ENCODE measurements at places on chromosomes 16 and 17.

- DNase-seq: no peak
Measured at GRCh38 chr16:11637320-11637719, 30.9 kb upstream of the SNN start.

DNA sequence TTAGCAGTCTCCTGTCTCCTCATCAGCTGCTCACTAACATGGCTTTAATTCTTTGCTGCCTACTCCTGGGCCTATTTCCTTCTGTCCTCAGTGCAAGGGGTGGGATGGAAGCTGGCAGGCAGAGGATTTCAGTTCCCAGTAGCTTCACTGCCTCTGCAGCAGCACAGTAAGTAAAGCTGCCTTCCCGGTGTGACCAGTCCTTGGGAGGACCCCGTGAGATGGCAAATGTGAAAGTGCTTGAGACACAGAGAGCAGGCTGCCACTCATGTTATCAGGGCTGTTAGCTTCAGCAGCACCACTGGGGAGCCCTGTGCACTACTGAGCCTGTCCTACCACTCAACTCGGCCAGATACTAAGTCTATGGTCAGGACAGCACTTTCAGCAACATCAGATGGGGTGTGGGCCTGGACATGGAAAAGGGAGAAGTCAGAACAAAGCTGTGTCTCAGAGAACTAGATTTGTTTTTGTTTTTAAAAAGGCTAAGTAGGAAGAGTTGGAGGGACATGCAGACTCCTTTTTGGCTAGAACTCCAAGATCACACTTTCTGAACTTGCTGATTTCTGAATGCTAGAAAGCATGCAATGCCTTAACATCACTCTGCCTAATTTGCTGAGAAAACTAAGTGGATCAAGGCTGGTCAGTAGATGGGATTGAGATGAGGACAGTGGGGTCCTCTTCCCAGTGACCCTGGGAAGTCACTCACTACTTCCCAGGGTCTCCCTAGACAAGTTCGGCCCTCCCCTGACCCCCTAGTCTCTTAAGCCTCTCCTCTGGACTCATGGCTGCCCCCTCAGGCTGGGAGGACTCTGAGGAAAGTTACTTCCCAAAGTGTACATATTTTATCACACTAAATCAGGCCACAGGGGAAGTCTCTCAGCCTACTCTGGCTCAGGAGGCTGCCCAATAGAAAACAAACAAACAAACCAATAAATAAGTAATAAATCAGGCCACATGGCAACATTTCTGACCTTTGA is 1.1 kb downstream of the ACSF2 start:
- DNase-seq: peak; percentile 17

DNA sequence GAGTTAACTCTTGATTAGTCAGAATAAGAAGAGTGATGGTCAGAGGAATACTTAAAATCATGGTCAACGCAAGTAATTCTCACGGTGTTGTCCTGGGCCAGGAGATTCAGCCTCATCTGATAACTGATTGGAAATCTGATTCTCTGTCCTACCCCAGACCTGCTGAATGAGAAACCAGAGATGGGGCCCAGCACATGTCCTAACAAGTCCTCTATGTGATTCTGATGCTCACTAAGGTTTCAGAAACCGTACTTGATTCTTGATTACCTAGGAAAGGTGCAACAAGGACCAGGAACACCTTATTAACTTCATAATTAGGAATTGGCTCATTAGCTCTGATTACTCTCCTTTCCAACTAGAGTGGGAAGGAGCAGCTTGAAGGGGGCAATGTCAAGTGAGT is 44.5 kb downstream of the ANKFY1 start:
- no peak for DNase-seq

DNA sequence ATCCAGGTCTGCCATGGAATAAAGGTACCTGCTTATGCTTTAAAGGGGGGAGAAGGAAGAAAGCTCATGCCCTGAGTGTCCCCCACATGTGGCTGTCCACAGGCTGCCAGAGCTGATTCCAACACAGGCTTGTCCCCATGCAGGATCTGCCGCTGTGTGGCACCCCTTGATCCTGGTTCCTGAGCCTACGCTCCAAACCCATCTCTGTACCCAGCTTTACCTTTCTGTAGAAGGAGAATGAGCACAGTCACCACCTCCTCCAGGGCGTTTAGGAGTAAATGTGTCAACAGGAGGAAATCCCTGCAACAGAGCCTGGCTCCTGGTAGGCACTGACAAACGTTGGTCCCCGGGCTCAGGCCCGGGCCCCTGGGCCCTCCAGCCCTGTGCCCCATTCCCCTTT is 175.6 kb downstream of the RBFOX3 start:
- DNase-seq: no peak

DNA sequence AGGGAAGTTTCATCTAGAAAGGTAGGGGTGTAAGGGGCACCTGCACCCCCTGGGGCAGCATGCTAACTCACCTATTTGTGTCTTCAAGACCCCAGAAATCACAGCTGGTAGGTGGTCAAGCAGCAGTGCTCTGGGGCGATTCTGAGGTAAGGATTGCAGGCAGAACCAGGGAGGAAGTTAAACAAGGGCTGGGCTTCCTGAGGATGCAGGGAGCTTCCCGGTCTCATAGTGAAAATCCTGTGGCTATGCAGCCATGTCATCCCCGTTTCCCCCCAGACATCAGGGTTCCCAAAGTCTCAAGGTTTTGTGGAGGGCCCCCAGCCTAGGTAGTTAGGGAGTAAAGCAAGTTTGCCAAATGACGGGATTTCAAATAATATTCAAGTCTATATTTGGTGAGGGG is 78.5 kb downstream of the C16orf78 start:
- DNase-seq: no peak

DNA sequence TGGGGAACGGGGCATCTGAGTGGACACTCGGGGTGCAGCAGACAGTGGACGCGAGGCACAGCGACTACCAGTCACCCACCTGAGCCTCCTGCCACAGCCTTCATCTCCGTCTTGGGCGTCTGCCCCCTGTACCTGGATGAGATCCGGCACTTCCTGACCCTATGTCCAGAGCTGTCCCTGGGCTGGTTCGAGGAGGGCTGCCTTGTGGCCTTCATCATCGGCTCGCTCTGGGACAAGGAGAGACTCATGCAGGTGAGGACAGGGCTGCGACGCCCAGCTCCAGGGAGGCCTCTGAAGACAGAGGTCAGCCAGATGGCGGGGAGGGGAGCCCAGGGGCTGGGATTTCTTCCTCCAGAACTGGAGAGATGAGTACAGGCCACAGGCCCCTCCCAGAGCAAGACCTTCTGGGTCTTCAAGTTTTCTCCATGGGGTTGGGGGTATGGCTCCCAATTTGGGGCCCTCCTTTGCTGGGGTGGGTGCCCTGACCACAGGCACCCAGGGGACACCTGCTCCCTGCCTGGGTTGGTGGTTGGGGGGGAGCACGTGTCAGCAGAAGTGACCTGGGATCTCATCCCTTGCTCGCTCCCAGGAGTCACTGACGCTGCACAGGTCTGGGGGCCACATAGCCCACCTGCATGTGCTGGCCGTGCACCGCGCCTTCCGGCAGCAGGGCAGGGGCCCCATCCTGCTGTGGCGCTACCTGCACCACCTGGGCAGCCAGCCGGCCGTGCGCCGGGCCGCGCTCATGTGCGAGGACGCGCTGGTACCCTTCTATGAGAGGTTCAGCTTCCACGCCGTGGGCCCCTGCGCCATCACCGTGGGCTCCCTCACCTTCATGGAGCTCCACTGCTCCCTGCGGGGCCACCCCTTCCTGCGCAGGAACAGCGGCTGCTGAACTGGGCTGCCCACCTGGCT is 1.9 kb downstream of the AANAT start:
- no peak for DNase-seq

DNA sequence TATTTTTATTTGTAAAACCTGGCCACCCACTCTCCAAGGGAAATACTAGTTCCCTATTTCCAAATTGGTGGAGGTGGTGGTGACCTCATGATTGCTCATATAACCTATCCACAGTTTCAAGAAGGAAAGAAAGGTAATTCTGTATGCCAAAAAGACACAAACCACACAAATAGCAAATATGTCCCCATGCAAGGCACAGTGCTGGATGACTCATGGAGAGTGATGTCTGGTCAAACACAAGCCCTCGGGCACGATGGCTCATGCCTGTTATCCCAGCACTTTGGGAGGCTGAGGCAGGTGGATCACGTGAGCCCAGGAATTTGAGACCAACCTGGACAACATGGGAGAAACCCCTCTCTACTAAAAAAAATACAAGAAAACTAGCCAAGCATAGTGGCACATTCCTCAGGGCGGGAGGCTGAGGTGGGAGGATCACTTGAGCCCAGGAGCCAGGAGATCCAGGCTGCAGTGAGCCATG is 64.2 kb downstream of the GNA13 start:
- DNase-seq: no peak

- no peak for DNase-seq
Measured at GRCh38 chr16:57873218-57873617, 70.9 kb upstream of the KIFC3 start.

GRCh38 chr17:42640121-42640520 is 19.0 kb upstream of the TUBG2 start:
- no peak for DNase-seq

GRCh38 chr16:383326-384051 is 1.7 kb upstream of the PGAP6 start:
- DNase-seq: peak; percentile 44

DNA sequence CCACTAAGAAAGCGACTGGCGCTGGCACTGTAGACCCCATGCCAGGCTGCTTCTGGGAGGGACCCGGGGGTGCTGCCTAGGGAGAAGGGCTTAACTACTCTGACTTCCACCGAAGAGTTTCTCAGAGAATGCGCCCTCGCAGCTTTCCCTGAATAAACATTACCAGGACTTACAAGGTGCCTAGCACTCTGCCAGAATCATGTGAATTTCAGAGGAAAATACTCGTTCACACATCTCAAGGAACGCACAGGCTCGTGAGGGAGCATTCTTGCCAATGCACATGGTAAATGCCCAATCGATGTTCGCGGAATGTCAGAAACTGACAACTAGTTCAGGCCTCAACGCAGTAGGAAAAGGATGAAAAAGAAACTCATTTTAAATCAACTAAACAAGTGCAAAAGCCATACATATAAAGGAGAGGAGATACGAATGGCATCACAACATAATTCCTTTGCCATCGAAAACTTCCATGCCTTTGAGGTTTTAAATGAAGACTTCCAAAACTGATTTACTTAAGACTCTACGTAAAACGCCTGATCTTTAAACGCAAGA is 999 bp downstream of the CMC2 start:
- DNase-seq: no peak

GRCh38 chr16:89422905-89423630 is 67.3 kb downstream of the ANKRD11 start:
- DNase-seq: peak; percentile 32

DNA sequence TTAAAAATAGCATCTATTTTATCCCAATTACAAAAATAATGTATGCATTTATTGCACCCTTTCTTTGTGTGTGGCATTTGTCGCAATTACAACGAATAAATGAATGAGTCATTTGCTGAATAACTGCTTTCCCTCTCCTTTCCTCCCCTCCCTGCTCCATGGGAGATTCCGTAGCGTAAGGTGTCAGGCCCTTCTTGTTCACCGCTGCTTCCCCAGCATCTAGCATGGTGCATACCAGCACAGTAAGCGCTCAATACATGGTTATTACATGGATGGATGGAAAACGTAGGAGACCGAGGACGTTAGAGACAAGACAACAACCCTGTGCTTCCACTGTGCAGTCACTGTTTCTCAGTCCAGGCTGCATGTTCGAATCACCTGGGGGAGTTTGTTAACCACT is 336.0 kb upstream of the EEF2KMT start:
- no peak for DNase-seq

- no peak for DNase-seq
Measured at GRCh38 chr17:79152636-79153035, 78.0 kb downstream of the ENGASE start.

DNA sequence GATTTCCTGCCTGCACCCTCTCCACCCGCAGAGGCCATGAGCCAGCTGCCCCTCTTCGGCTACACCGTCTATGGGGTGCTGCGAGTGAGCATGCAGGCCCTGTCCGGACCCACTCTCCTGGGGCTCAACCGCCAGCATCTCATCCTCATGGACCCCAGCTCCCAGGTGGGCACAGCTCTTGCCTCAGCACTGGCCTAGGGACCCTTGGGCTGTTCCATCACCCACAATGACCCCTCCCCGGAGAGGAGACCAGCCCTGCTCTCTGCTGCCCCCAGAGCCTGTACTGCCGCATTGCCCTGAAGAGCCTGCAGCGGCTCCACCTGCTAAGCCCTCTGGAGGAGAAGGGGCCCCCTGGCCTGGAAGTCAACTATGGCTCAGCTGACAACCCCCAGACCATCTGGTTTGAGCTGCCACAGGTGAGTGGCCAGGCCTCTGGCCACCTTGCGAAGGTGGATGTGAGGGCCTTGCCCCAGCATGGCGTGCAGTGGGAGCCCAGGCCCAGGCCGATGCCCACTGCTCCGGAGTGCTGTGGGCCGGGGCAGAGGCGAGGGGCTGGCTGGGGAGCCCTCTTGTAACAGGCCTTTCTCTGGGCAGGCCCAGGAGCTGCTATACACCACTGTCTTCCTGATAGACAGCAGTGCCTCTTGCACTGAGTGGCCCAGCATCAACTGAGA is 7.3 kb upstream of the SMIM5 start:
- DNase-seq: peak; percentile 29

DNA sequence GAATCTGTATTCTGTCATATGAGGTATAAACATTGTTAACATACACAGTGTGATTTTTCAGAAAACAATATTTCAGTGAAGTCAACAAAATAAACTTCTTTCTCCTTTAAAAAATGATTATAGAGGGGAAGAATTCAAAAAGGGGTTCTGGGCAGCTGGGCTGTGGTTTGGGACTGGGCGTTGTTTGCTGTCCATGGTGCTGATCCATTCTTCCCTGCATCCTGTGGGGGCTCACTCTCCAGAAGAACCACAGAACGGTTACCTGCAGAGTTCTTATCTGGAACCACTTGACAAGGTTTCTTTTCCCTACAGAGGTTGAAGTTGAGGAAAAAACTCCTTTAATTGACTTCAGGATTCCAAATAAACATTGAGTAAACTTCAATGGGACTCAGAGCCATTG is 1091.0 kb downstream of the CDH8 start:
- no peak for DNase-seq

DNA sequence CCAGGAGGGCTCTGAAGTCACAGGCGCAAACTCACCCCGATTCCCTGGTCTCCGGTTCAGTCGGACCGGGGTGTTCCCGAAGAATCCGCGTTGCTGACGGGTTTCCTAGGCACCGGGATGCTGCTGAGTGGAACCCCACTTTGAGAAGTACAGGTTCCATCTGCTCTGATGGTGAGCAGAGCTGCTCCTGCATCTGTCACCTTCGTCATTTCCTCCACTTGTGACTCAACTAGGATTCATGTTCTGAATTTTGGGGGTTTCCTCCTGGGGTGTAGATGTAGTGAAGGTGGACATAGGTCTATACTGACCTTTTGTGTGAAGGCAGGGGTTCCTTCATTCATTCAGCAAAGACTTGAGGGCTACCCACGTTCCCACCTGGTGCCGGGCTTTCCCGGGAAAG is 25.0 kb downstream of the LGALS3BP start:
- no peak for DNase-seq

- peak; percentile 89 for DNase-seq
Measured at GRCh38 chr17:40100669-40101366, 429 bp upstream of the NR1D1 start.

- no peak for DNase-seq
Measured at GRCh38 chr17:33142705-33143299, 150.3 kb downstream of the ASIC2 start.

- DNase-seq: no peak
Measured at GRCh38 chr17:75589919-75590303, 2.3 kb downstream of the MYO15B start.

Data from activated naive CD4-positive, alpha-beta T cell treated with anti-CD3 and anti-CD28 coated beads, Interleukin-2, amount 50 U/mL, for 16 hours (primary cell).